ENCODE measurements at places on chromosomes 12 and 14. TPM values are rescaled to one million over a fixed set of nuclear protein-coding genes. Genes with fewer than 3 reads are reported as not detected.
A peak's percentile ranks its signal among the peaks of the same experiment; 100 is the strongest.

GRIN2B gene
- 0.60 TPM for total RNA-seq

SERPINA5 gene
- total RNA-seq: 88.8 TPM

DDN gene
- 0.20 TPM for total RNA-seq

ETV6 gene
- 8.8 TPM for total RNA-seq

DNA sequence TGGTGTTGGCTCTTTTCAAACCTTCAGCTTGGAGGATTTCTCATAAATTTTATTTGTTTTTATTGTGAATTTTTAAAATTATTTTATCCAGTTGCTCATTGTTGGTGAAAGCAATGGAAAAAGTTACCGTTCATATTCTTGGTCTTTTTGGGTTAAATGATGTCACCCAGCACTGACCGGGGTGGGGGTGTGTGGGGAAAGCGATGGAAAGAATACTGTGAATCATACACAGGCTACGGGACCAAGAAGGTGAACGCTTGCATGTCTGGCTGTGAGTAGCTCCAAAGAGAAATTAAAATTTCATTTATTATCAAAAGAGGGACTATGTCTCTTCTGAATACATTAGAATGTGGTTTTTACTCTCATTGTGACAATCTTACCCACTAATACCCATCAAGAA lies 430.1 kb downstream of the AEBP2 start:
- peaks cover 5% of the 10 kb centered on the region for H3K4me1 ChIP-seq
- no peaks in the 10 kb centered on the region for H3K36me3 ChIP-seq
- no peaks in the 10 kb centered on the region for H3K27me3 ChIP-seq
- H3K4me3 ChIP-seq: no peak overlapping the region
- DNase-seq: no peak

GRCh38 chr14:53696217-53696965 lies 260.2 kb downstream of the BMP4 start:
- no peak overlapping the region for H3K27ac ChIP-seq
- H3K4me1 ChIP-seq: no peaks in the 10 kb centered on the region
- DNase-seq: peak; percentile 40
- no peaks in the 10 kb centered on the region for H3K36me3 ChIP-seq
- H3K27me3 ChIP-seq: no peaks in the 10 kb centered on the region

- no peaks in the 10 kb centered on the region for H3K4me1 ChIP-seq
- no peak for DNase-seq
- no peak overlapping the region for H3K4me3 ChIP-seq
Measured at GRCh38 chr14:73100334-73100733, 36.0 kb upstream of the PSEN1 start.

DNA sequence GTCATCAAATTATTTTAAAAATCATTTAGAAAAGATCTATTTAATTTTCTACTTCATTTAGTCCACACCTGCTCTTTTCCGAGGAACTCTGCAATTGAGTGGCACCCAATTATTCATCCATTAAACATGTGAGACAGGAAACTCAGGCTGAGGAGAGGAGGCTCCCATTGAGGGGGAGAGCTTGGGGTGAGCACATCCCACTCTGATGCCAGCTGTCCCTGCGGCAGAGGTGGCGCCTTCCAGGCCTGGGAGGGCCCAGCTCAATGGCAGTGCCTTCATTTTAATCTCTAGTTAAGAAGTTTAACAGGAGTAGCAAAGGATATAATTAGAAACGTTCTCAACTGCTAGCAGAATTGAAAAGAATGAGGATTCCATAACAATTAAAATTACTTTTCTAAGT lies 92.0 kb downstream of the ITPR2 start:
- no peak for DNase-seq
- H3K4me1 ChIP-seq: peaks cover 17% of the 10 kb centered on the region
- H3K27me3 ChIP-seq: no peaks in the 10 kb centered on the region
- H3K4me3 ChIP-seq: no peak overlapping the region

DNA sequence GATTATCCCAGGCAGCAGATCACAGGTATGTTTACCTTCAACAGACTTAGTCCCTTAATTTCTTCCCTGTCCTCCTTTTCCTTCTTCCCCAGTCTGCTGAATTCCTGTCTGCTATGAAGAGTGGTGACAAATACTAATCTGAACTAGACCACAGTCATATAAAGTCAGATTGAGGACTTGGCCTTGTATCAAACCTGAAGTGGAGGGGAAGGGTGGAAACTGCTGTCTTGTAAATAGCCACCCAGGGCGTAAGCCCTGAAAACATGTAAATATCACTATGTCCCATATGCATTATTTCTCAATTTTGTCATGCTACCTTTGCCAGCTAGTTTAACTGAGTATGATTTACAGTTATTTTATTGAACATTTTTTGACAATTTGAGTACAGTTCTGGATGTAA lies 368.0 kb downstream of the CCDC91 start:
- no peak overlapping the region for H3K27ac ChIP-seq
- H3K4me3 ChIP-seq: no peak overlapping the region
- no peak for DNase-seq

DNA sequence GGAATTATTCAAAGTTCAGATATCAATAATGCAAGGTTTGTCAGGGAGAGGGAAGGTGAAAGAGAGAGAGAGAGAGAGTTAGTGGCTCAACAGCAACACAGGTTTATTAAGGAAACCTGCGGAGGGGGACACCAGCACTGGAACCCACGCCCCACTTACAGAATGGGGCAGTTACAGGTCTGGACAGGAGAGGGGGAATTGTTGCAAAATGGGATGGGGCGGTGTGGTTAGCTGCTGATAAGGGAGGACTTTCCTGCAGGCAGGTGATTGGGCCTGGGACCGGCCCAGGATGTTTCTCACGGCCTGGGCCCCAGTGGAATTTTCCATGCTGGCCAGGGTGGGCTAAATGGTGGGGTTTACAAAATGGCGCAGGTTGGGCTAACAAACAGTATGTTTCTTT lies 278.2 kb upstream of the SLC16A7 start:
- H3K27ac ChIP-seq: no peak overlapping the region
- H3K4me1 ChIP-seq: no peaks in the 10 kb centered on the region
- H3K36me3 ChIP-seq: no peaks in the 10 kb centered on the region
- no peak overlapping the region for H3K4me3 ChIP-seq
- no peak for DNase-seq

DNA sequence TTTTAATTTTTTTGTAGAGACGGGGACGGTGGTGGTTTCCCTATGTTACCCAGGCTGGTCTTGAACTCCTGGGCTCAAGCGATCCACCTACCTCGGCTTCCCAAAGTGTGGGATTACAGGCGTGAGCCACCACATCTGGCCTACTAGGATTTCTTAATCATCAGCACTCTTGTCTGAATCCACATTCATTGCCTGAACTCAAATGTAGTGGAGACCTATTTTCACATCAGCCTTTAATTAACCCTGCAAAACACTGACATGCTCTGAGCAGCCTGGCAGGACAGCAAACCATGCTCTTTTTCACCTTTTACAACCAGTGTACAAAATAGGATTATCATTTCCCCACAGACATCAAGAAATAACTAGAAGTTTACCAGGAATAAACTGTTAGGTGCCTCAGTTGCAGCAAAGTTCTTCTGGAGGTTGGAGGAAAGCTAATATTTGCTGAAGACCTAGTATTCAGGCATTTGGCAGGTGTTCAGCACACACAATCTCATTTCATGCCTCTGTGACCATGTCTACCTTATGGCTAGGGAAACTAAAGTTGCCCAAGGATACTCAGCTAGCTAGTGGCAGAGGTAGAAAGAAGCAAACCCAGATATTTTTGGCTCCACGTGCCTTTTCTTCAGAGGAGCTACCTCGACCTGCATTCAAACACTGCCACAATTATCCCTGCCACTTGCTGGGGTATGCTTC lies 37.7 kb downstream of the CFL2 start:
- H3K27ac ChIP-seq: no peak overlapping the region
- H3K4me3 ChIP-seq: no peak overlapping the region
- no peaks in the 10 kb centered on the region for H3K4me1 ChIP-seq

- H3K4me1 ChIP-seq: no peaks in the 10 kb centered on the region
- no peak overlapping the region for H3K27ac ChIP-seq
- no peaks in the 10 kb centered on the region for H3K27me3 ChIP-seq
- no peak overlapping the region for H3K4me3 ChIP-seq
- no peaks in the 10 kb centered on the region for H3K36me3 ChIP-seq
- DNase-seq: no peak
Measured at GRCh38 chr12:57810450-57810849, 8.1 kb downstream of the AVIL start.

DNA sequence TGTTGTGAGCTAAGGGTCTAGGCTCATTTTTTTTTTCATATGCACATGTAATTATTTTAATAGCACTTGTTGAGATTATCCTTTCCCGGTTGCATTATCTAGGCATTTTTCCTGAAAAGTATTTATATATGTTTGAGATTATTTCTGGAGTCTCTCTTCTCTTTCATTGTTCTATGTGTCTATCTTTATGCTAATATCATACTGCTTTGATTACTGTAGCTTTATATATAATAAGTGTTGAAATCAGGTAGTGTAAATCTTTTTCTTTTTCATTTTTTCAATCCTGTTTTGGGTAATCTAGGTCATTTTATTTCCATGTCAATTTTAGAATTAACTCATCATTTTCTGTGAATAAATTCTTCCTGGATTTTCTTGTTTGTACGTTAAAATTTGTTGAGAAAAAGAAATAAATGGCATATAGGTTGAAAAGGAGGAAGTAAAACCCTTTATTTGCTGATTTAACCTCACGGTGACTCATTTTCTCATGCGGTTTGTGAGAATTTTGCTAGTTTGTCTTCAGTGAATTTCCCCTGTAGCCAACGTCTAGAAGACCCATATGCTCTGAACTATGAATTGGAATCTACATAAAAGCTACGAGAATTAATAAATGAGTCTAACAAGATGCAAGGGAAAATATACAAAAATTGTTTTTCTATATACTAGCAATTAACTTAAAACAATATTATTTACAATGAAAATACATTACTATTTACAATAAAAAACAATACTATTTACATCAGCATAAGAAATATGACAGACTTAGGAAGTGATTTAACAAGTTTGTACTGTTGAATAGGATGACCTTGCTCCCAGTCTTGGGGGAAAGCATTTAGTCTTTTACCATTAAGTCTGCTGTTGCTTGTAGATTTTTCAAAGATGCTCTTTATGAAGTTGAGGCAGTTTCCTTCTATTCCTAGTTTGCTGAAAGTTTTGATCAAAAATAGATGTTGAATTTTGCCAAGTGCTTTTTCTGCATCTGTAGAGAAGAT lies 105.0 kb downstream of the SNAPC1 start:
- H3K36me3 ChIP-seq: no peaks in the 10 kb centered on the region
- no peak for DNase-seq
- H3K4me3 ChIP-seq: no peak overlapping the region
- H3K27me3 ChIP-seq: no peaks in the 10 kb centered on the region
- no peaks in the 10 kb centered on the region for H3K4me1 ChIP-seq

GRCh38 chr14:38208618-38209562 lies 1.2 kb downstream of the SSTR1 start:
- H3K36me3 ChIP-seq: no peaks in the 10 kb centered on the region
- H3K4me3 ChIP-seq: peak overlapping the region; percentile 41
- H3K27me3 ChIP-seq: peaks cover 49% of the 10 kb centered on the region
- peak overlapping the region; percentile 98 for H3K27ac ChIP-seq
- DNase-seq: peak; percentile 84

GRCh38 chr14:104049576-104050240 lies 35.8 kb upstream of the ASPG start:
- peaks cover 15% of the 10 kb centered on the region for H3K4me1 ChIP-seq
- no peaks in the 10 kb centered on the region for H3K36me3 ChIP-seq
- no peaks in the 10 kb centered on the region for H3K27me3 ChIP-seq
- no peak for DNase-seq
- H3K4me3 ChIP-seq: no peak overlapping the region

DNA sequence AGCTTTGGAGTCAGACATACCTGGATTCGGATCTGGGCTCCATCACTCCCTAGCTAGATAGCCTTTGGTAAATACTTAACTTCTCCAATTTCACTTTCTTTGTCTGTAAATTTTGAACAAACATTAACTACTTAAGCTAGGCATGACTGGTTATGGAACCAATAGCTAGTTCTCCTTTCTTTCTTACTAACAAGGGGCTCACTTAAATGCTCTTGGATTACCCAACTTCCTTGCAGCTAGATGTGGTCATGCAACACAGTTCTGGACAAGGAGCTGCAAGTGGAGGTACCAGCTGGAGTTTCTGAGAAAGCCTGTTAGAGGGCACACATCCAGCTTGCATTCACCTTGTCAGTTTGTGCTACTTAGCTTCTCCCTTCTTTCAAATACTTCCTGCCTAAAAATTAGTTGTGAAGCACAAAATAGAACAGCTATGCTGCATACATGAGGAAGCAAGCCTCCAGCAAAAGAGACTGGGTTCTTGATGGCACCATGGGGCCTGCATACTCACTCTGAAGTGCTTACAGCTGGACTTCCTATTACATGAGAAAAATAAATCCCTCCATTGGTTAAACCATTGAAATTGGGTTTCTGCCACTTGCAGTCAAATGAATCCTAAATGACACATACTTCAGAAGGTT lies 210.1 kb upstream of the EEA1 start:
- no peak for DNase-seq
- H3K27me3 ChIP-seq: no peaks in the 10 kb centered on the region
- H3K27ac ChIP-seq: peak overlapping the region; percentile 23

GRCh38 chr12:14443531-14443930 lies 78.0 kb downstream of the ATF7IP start:
- H3K36me3 ChIP-seq: peaks cover 6% of the 10 kb centered on the region
- no peak overlapping the region for H3K27ac ChIP-seq
- H3K4me3 ChIP-seq: no peak overlapping the region
- no peaks in the 10 kb centered on the region for H3K4me1 ChIP-seq

GRCh38 chr14:31265701-31266398 lies 58.3 kb upstream of the HECTD1 start:
- no peaks in the 10 kb centered on the region for H3K36me3 ChIP-seq
- H3K4me1 ChIP-seq: no peaks in the 10 kb centered on the region

DNA sequence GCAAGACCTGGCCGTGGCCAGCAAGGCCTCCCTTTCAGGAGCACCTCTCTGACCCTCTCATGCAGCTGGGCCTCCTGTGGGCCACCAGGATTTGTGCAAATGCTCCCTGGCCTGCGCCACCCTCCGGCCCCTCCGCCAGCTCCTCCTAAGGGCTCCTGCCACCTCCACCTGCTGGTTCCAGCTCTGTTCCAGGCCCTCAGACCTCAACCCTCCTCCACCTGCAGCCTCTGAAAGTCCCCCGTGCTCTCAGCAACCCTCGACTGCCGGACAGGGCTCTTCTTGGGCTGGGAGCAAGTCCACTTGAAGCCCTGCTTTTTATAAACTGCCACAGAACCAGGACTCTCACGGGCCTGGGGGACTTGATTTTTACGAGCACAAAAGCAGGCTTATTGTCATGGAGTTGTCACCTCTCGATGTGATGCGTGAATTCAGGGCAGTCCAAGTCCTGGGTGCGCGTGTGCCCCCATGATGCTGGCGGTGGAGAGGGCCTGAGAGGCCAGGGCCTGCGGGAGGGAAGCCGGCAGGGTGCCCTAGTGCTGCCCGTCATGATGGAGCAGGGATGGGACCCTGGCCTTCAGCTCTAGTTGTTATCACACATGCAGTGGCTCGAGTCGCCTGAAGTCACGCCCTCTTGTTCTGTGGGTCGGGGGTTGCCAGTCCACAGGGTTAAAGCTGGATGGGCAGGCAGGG lies 9.1 kb downstream of the TEDC1 start:
- H3K27me3 ChIP-seq: no peaks in the 10 kb centered on the region
- no peaks in the 10 kb centered on the region for H3K36me3 ChIP-seq
- H3K4me3 ChIP-seq: no peak overlapping the region
- no peak overlapping the region for H3K27ac ChIP-seq

- no peaks in the 10 kb centered on the region for H3K27me3 ChIP-seq
- H3K27ac ChIP-seq: no peak overlapping the region
- peak; percentile 24 for DNase-seq
- H3K4me1 ChIP-seq: no peaks in the 10 kb centered on the region
- no peak overlapping the region for H3K4me3 ChIP-seq
- no peaks in the 10 kb centered on the region for H3K36me3 ChIP-seq
Measured at GRCh38 chr12:16955083-16955657, 349.2 kb upstream of the LMO3 start.

Data from hepatocyte (in vitro differentiated cells).